Jurkat, Clone E6-1 (cell line): ENCODE measurements at places on chromosomes 6 and 20.
A peak's percentile ranks its signal among the peaks of the same experiment; 100 is the strongest.

GRCh38 chr6:145212813-145213212 is 522.5 kb downstream of the EPM2A start:
- DNase-seq, result no peak

DNA sequence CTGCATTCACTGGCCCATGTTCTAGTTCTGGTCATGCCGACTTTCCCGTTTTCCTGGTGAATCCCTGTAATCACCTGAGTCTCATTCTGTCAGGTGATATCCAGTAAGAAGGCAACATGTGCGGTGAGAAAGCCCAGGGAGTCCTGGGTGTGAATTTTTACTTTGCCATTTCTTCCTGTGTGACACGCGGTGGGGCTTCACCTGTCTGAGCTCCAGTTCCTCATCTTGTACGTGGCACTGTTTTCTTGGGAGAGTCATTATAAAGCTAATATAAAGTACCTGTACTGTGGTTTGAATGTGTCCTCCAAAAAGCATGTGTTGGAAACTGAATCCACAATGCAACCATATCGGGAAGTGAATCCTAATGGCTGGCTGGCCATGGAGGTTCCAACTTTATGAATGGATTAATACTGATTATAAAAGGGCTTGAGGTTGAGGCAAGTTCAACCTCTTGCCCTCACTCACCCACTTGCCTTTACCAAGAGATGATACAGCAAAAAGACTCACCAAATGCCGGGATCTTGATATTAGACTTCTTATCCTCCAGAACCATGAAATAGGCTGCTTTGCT is 5.1 kb downstream of the HLA-E start:
- DNase-seq, result no peak

DNA sequence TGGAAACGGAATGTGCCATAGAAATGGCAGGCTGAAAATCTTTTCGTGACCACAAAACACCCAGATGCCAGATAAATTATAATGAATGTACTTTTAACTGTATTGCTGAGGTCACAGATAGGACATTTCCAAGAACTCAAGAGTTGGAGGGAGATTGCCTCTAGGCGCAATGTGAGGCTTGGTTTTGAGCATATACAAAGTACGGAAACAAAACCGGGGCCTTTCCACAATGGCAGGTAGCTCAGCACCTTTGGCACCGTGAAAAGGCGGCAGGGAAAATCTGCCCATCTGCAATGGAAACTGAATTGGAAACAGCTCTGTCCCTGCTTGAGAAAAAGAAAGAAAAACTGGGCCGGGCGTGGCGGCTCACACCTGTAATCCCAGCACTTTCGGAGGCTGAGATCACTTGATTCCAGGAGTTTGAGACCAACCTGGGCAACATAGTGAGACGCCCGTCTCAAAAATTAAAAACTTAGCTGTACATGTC is 10.5 kb upstream of the C20orf144 start:
- no peak for DNase-seq

- DNase-seq, result no peak
Observed at GRCh38 chr6:31227143-31227542, 44.7 kb downstream of the HLA-C start.

- peak; percentile 65 for DNase-seq
Observed at GRCh38 chr6:444653-445275, 53.2 kb downstream of the IRF4 start.

DNA sequence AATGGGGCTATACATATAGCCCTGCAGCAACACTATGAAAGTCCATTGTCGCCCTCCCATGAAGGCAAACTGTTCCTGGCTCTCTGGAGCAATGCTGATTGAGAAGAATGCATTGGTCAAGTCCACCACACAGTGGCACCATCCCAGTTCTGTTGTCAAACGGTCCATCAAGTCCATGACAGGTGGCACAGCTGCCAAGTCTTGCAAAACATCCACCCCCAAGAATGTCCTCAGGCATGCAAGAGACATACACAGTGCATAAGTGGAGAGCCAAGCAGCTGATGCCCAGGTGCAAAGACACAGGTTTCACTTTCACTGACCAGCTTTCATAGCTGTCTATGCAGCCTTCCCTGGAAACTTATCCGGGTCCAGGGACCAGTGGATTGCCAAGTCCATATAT is 17.5 kb downstream of the ZNF391 start:
- DNase-seq, result no peak

DNA sequence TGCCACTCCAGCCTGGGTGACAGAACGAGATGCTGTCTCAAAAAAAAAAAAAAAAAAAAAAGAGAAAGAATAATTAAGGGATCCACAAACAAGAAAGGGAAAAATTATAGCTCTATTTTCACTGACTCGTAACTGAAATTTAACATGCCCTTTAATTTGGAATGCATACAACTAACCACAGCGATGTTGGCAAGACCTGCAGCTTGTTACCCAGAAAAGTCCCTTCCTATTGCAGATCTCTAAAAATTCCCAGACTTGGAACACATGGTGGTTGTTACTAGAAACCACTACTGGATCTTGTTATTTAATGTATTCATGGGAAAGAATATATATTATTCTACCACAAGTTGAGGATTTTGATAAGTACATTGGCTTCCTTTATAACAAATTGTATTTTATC is 27.8 kb upstream of the SMIM28 start:
- no peak for DNase-seq

DNA sequence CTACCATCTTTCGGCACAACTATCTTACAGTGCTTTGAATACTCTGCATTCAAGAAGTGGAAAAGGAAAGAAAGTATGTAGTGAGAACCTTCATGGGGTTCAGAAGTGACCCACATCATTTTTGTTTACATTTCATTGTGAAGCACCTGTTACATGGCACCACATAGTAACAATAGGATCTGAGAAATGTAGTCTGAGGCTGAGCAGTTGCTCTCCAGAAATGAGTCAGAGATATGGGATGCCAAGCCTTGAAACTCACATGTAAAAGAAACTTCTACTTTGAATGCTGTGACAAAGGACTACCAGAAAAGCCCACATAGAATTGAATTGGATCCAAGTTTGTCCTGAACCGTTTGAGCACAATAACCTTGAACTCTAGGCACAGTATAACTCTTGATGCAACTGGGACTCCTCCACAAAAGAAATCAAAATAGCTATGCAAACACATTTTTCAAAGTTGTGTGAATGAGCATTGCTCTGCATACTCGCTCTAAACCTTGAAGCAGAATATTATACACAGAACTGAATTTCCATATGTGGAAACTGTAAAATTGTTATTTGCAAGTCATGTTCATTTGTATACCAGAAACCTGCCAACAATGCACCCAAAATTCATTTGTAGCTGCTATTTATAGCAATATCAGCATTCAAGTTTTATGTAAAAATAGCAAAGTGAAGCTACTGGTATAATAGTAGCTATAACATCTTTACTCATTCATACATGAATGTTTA is 400.9 kb upstream of the POU3F2 start:
- no peak for DNase-seq

DNA sequence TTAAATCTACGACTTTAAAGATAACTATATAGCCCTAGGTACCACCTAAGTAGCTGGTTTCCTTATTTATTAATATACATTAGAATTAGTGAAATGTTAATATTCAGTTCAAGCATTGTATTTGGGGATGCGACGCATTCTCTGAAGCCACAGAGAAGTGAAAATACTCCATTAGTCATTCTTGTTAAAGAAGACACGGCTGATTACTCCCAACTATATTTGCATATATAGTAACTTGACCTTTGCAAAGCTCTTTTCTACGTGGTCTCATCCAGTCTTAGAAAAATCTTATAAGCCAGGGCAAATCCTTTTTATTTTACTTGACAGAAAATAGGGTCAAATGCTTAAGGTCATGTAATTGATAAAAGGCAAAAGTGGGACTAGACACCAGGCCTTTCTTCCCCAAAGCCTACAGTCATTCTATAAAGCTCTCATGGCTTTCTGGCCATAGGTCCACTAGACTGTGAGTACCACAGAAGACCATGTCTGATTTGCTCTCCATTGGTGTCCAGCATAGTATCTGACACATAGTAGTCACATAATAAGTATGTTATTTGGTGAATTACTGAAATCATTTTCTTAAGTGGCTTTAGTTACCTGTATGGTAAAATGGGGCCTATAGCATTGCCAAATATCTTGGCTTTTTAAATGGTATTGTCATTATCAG is 11.3 kb downstream of the ZHX3 start:
- DNase-seq, result no peak

- no peak for DNase-seq
Observed at GRCh38 chr6:90406142-90406794, 109.6 kb upstream of the BACH2 start.

DNA sequence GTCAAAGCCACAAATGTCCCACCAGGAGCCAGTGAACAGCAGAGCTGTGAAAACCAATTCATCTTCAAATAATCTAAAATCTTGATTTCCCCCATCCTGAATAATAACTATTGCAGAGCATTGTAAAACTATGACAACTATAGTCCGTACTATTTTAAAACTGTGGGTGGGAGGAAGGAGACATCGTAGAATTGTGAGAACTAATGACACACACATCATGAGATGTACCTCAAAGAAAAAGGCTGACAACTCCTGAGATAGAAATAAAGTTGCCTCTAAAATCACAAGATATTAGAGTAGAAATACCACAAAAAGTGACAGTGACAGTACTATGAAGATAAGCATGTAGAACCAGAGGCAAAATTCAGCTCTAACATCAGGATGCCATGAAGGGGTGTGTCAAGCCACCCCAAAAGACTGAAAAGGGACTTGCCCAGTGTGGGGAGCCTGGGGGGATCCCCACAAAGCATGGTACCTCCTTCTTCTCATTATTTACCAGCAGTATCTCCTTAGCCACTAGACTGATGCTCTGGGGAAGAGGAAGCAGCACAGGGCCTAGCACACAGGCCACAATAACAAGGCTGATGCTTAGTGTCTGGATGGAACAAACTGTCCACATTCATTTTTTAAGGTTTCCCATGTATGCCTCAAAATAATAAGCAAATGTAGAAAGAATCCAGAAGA is 13.4 kb downstream of the NAPB start:
- no peak for DNase-seq

- no peak for DNase-seq
Observed at GRCh38 chr6:47302043-47302442, 7.7 kb downstream of the TNFRSF21 start.

DNA sequence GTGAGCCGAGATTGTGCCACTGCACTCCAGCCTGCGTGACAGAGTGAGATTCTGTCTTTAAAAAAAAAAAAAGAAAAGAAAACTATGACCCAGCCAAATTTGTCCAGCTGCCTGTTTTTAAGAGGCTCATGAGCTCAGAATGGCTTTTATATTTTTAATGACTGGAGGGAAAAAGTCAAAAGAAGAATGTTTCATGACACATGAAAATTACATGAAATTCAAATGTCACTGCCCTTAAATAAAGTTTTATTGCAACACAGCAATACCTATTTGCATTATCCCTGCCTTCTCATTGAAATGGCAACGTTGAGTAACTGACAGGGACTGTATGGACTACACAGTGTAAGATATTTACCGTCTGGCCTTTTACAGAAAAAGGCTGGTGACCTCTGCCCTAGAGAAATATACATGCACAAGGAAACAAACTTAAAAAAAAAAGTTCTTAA is 11.4 kb downstream of the SENP6 start:
- no peak for DNase-seq

DNA sequence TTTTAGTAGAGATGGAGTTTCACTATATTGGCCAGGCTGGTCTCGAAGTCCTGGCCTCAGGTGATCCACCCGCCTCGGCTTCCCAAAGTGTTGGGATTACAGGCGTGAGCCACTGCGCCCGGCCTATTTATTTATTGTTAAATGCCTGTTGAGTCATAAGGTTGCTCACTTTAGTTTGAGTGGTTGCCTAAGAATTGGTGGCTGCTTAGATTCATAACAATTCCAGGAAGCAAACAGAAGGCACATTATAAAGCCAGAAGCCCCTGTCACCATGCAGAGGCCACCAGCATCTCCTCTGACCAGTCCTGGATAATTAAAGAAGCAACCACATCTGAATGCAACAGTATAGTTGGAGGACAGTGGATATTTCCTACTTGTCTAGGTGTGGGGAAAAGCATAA is 24.0 kb upstream of the ARMH2 start:
- DNase-seq, result no peak

GRCh38 chr20:23088866-23089265 is 2.7 kb upstream of the CD93 start:
- no peak for DNase-seq

- DNase-seq, result no peak
Observed at GRCh38 chr6:319177-320131, 27.2 kb downstream of the DUSP22 start.
